ENCODE measurements at places on chromosomes 11 and 22.

DNA sequence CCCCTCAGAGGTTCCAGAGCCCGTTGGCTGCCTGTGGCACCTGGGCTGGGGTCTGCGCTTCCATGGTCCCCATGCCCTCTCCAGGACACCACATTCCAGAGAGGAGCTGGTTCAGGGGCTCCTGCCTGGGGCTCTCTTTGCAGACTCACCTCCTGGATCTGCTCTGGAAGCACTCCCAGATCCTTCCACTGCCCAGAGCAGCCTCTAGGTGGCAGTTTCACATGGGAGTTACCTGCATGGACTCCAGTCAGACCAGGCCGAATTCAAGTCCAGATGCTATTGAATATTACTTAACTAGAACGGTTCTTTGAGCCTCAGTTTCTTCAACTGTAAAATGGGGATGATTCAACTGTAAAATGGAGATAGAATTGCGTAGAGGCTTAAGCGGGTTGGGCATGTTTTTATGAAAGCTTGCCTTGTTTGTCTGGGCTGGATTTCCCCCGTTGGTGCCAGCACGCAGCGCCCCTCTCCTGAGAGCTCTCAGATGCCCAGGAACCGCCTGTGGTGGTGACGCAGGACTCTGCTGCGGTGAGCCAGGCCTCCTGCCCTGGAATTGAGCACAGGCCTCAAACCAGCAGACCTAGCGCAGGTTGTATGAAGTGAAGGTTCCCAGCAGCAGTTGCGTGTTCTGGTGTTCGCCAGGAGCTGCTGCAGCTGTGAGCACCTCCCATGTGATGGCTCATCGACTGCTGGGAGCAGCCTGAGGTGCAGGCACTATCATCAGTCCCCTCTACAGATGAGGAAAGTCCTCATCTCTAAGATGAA, 44.2 kb downstream of the LMO1 start:
- peak; percentile 23 for DNase-seq

GRCh38 chr11:27820249-27820648, 120.0 kb upstream of the BDNF start:
- DNase-seq: no peak

DNA sequence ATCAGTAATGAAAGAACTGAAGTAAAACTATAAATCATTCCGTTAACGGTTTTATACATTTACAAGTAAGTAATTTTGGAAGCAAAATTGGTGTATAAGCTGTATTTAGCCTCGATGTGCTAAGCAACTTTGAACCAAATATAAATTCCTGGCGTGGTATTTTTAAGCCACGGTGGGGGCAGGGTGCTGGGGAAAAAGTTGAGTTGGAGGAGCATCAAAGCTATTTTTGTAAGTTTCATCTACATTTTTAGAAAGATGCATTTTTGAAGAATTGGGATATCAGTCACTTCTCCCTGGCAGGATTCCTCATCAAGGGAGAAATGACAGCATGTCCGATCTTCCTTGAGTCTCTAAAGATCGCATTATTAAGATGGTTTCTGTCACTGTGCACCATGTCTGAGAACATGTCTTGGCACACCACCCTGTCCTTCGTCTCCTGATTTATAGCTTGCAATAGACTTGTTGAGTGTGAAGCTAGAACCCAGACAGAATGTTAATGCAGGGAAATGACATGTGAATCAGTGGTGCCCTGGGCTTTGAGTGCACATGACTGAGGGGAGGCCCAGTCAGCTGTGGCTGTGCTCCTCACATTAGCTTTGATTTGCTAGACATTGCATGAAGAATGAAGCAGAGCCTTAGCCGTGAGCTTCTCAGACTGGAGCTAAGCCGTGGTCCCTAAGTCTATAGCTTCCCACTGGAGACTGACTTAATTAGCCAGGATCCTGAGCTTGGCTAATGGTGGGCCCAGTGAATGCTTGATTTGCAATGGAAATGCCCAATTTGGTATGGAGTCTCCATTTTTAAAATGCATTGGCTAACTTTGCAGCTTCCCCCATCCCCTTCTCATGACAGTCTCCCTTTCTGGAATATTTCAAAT, 127.0 kb downstream of the COMMD9 start:
- no peak for DNase-seq

- no peak for DNase-seq
Measured at GRCh38 chr11:4704054-4704789, at the start of gene MMP26. Gene MMP26 (plus strand): TSS chr11:4704784.

DNA sequence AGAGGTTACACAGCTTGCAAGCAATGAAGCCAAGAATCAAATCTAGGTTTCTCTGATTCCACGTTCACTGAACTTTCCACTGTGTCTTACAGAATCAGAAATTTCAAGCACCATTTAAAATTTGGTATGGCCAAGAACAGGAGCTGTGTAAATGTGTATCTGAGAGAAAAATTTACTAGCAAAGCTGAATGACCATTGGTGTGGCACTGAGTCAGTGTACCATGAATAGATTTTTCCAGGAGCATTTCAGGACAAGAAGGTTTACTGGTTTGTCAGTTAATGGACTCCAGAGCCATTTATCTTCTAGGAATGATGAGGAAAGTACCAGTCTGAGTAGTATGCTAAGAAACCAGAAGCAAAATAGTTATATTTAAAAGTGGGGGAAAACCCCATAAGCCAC, 269.4 kb upstream of the FAT3 start:
- DNase-seq: no peak

DNA sequence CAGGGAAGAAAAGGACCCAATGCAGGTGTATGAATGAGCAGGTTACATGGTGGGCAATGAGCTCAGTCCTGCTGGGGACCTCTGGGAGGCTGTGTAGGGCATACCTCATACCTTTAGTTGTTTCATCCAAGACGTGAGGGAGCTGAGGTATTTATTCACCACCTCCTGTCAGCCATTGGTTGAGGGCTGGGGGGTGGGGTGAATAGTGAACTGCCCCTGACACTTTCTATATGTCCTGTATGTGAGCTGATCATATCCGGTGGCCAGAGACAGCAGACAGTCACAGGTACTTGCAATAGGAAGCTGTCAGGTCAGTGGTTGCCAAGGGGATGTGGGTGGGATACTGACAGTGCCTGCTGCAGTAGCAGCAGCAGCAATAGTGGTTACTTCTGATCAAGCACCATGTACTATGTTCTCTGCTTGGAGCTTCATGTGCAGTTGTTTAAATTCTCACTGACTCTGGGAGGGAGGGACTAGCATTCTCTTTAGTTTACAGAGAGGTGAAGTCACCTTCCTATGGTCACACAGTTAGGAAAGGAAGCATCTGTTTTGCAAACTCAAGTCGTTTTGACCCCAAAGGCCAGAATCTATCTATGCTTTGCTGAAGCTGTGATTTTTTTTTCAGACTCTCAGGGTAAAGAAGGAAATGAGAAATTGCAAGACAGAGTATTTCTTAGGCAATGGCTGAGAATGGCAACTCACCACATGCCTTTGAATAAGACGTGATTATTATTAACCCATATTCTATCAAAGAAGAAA, 54.0 kb downstream of the MIAT start:
- no peak for DNase-seq
